Occipital lobe (tissue), 3 donors: ENCODE measurements at places on chromosomes 16 and 17. TPM values are rescaled to one million over a fixed set of nuclear protein-coding genes. Genes with fewer than 3 reads are reported as not detected.

- DNase-seq, result no peak
Measured at GRCh38 chr17:50710025-50710424, 2.3 kb upstream of the ANKRD40 start.

GRCh38 chr16:87127061-87127765 is 190.0 kb downstream of the C16orf95 start:
- DNase-seq, result no peak

GRCh38 chr17:76492123-76492988 is 8.9 kb downstream of the RHBDF2 start:
- DNase-seq, result no peak

The SRL gene
- total RNA-seq, result 0.16 TPM

The DNAH3 gene
- 0.31 TPM for total RNA-seq
